Activated CD8-positive, alpha-beta T cell treated with anti-CD3 and anti-CD28 coated beads, Interleukin-2, amount 10 ng/mL, durations not matched to agents 7 days and 5 days (primary cell): ENCODE measurements at places on chromosomes 11 and 22. TPM values are rescaled to one million over a fixed set of nuclear protein-coding genes. Genes with fewer than 3 reads are reported as not detected.

The CNGA4 gene
- total RNA-seq = 0.16 TPM

DNA sequence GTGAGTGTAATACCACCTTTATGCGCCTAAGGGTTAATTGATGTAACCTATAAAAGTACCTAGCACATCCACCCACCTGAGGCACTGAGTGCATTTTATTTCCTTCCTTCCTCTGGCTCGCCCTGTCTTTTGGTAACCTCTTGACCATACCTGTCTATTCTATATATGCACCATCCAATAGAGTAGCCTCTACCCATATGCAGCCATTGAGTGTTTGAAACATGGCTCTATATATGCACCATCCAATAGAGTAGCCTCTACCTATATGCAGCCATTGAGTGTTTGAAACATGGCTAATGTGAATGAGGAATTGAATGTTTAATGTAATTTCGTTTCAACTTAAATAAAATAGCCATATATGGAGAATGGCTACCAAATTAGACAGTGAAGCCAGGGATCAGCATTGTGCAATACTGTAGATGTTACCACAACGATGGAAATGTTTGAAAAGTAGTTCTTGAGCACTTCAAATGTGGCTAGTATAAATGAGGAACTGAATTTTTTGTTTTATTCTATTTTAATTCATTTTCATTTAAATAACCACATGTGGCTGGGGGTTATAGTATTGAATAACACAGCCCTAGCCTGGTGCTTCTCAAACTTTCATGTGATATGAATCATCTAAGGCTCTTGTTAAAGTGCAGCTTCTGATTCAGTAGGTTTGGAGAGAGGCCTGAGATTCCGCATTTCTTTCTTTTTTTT, 33.8 kb downstream of the SLC35F2 start:
- no peak for DNase-seq

GRCh38 chr11:63504933-63505586, 824 bp upstream of the LGALS12 start:
- DNase-seq = no peak

The PANX2 gene
- 0.10 TPM for total RNA-seq
